ENCODE measurements at places on chromosomes 4 and X. TPM values are rescaled to one million over a fixed set of nuclear protein-coding genes. Genes with fewer than 3 reads are reported as not detected.

- DNase-seq: no peak
Measured at GRCh38 chrX:79140731-79141130, 3.8 kb upstream of the GPR174 start.

- no peak for DNase-seq
Measured at GRCh38 chr4:77465271-77465670, 140.3 kb upstream of the CXCL13 start.

DNA sequence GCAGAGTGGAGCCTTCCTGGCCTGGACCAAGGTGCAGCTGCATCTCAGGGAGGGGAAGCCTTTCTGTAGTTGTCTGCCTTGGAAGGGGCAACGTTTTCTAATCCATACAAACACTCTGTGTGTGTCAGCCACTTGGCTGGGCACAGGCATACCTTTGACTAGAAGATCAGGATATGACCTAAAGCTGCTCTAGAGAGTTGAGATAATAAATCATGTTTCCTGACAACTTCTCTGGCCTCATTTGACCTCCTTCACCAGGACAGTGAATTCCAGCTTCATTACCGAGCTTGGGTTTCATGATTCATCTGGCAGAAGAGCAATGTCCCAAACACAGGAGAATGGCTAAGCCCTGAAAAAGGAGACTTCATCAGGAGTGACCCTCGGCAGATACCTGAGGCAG, 89.6 kb upstream of the KIT start:
- no peak for DNase-seq

DNA sequence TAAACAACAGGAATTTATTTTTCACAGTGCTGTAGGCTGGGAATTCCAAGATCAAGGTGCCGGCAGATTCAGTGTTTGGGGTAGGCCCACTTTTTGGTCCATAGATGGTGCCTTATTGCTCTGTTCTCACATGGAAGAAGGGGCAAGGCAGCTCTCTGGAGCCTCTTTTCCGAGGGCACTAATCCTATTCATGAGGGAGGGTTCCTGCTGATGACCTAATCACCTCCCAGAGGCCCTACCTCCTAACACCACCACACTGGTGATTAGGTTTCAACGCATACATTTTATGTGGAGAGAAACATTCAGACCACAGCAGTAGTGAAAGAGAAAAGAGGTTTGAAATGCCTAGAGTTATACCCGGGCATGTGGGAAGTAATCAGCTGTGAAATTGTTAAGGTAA, 1.4 kb upstream of the POLA1 start:
- no peak for DNase-seq

DNA sequence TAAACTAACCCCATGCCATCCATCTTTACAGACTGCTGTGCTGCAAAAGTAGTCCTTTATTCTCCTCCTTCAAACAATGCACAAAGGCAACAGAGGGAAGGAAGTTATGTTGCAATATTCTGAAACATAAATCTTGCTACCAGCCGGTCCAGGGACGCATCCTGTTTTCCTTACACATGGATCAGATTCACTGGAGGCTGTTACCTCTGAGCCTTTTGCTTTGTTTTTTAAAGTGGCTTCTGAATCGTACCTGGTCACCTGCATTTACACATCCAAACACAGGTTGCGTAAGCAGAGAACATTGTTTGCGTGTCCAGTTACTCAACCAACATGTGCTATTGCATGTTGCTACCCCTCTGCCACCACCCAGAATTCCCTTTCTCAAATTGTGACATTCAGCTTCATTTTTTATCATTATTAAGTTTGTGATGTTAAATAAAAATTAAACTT, 8.8 kb downstream of the PPARGC1A start:
- no peak for DNase-seq

DNA sequence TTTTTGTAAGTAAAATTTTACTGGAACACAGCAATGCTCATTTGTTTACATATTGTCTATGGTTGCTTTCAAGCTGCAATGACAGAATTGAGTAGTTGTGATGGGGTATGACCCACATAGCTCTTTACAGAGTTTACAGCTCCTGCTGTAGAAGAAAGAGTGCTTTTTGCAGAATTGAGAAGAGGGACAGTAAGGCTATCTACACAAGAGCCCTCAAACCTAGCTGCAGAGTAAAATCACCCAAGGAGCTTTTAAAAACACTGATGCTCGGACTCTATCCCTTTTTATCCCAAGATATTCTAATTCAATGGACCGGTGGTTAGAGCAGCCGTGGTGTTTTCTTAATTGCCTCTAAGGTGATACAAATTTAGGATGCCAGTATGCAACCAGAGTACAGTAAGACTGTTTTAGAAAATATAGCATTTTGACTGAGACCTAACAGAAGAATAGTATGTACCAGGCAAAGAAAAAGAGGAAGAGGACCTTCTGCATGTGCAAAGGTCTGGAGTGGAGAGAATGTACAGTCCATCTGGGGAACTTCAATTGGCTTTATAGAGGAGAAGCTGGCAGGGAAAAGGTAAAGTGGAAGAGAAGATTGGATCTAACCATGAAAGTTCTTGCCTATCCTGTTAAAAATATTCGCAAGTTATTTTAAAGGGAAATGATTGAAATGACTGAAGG, 663.6 kb upstream of the CPEB2 start:
- DNase-seq: no peak

TRIM60 gene
- polyA plus RNA-seq: not detected

Data from CD4-positive, CD25-positive, alpha-beta regulatory T cell (primary cell).